Activated CD4-positive, alpha-beta T cell treated with anti-CD3 and anti-CD28 coated beads, Interleukin-2, amount 50 U/mL, for 4 hours (primary cell): ENCODE measurements at places on chromosomes 11 and 22.

- no peak for DNase-seq
Measured at GRCh38 chr11:20631519-20632168, 32.2 kb downstream of the SLC6A5 start.

GRCh38 chr11:118535261-118535660 lies 4.3 kb downstream of the TMEM25 start:
- DNase-seq: no peak

DNA sequence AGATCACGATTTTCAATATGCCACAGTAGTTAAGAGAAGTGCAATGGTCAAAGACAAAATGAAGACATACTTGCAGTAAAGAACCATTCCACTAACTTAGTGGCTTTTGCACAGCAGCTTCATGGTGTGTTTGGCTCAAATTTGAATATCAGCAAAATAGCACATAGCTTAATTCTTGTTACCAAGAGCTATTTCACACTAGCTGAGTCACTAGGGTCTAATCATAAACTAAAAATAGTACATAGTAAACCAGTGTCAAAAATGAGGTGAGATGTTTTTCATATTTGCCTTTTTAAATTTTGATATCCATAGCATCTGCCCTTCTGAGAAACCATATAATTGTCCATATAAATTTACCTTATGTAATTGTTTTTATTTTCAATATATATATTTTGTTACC lies 325.0 kb upstream of the LUZP2 start:
- no peak for DNase-seq

DNA sequence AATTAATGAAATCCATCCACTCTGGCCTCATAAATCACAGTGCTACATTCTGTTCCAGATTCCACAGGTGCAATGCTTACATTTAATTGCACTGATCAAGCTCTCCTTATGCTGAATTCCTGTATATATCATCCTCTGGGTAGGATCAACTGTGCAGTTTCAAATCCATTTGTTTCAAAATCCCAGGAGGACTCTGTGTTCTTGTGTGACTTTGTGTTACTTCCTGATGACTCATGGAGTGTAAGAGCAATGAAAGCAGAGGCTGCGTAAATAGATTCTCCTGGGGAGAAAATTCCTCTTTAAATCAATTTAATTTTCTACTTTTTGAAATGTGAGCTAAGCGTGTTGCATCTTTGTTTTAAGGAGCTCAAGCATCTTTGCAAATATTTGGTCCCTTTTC lies 752.7 kb downstream of the METTL15 start:
- DNase-seq: no peak

GRCh38 chr11:128948583-128948982 lies 5.9 kb upstream of the TP53AIP1 start:
- no peak for DNase-seq

GRCh38 chr11:33689085-33689484 lies 11.5 kb downstream of the C11orf91 start:
- no peak for DNase-seq

- no peak for DNase-seq
Measured at GRCh38 chr22:36913427-36914389, at the start of gene CSF2RB. Gene CSF2RB (plus strand): TSS chr22:36913628. CDS start chr22:36922208, 8,580 bp downstream.

DNA sequence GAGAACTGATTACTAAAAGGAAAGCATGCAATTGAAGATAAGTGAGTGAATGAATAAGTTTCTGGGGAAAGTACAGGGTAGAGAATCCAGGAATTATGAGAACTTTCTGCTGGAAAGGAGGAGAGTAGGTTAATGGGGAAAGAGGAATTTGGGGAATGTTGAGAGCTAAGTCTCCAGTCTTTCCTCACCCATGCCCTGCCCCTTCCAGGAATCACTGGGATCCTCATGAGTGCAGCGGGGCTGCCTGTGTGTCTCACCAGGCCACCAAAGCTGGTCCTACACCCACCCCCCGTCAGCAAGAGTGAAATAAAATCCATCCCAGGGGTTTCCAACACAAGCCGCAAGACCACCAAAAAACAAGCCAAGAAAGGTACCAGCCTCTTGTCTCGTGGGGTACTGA lies 17.0 kb downstream of the DTX4 start:
- no peak for DNase-seq

DNA sequence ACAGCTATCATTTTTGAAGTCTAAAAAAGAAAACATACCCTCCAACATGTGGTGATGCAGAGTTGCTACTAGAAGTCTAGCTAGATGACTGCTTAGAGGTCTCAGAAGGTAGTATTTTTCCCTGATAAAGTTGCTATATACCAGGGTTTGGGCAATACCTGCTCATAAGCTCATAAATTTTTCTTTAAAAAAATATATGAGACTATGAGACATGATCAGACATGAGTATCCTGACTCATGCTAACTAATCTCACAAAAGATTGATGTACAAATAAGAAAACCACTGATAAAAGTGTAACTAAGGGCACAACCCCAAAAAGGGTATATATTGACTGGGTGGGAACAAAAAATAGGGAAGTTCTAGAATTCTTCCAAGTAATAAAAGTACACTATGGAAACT lies 740.9 kb downstream of the METTL15 start:
- no peak for DNase-seq

- no peak for DNase-seq
Measured at GRCh38 chr22:32862936-32863661, 61.6 kb downstream of the TIMP3 start.

DNA sequence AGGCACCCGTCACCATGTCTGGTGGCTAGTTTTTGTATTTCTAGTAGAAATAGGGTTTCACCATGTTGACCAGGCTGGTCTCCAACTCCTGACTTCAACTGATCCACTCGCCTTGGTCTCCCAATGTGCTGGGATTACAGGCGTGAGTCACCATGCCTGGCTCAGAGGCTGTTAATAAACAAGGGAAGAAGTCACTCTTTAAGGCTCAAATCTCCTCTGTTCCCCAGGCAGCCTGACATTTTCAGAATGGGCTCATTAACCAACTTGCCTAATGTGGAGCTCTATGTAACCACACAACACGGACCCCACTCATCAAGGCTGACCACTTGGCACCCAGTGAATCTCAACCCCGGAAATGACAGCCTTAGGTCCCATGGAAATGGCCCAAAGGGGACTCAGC lies 24.1 kb downstream of the APOL3 start:
- no peak for DNase-seq

GRCh38 chr11:77518471-77518870 lies 44.6 kb upstream of the PAK1 start:
- DNase-seq: no peak

GRCh38 chr11:57499983-57500461 lies 15.5 kb downstream of the SLC43A1 start:
- no peak for DNase-seq

DNA sequence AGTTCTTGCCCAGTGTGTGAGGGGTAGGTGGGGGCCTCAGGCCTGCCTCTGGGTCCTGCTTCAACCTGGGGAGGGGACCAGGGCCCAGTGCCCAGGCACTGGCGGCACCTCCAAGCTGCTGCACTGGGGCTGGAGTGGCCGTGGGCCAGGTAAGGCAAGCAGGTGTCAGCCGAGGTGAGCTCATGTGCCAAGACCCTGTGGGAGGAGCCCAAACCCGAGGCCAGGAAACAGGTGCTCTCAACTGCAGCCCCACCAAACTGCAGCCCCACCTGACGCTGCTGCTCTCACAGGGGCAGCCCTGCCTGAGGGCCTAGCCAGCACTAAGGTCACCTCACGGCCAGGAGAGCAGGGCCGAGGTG lies 18.1 kb upstream of the GNB1L start:
- DNase-seq: no peak

GRCh38 chr11:45262900-45263299 lies 23.2 kb downstream of the SYT13 start:
- no peak for DNase-seq

- DNase-seq: no peak
Measured at GRCh38 chr11:69878144-69878883, 59.1 kb upstream of the FGF3 start.

- peak; percentile 9 for DNase-seq
Measured at GRCh38 chr22:25172153-25172552, 27.5 kb upstream of the CRYBB3 start.

GRCh38 chr22:29126670-29127395 lies 54.0 kb downstream of the KREMEN1 start:
- no peak for DNase-seq

DNA sequence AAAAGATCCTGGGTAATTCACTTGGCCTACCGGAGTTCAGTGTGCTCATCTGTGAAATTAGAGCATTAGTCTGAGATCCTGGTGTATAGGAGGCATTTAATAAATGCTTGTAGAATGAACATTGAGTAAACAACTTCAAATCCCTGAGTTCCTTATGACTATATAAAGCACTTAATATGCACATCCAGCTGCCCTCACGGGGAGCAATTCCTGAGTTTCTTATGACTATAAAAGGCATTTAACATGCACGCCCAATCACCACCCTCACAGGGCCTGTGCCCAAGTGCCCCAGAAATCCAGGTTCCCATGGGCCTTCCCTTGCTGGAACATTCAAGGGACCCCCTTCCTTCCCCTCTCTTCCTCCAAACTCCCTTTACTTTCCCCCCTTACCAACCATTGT lies 13.6 kb downstream of the DRD2 start:
- DNase-seq: no peak

- DNase-seq: no peak
Measured at GRCh38 chr22:24428751-24429410, 1.5 kb downstream of the ADORA2A start.

- DNase-seq: no peak
Measured at GRCh38 chr22:35154937-35155387, 89.0 kb downstream of the ISX start.
